Amygdala (tissue), 56 donors: ENCODE measurements at places on chromosomes 5 and 9.

GRCh38 chr5:93603078-93603792 is 20.2 kb downstream of the NR2F1 start:
- DNase-seq = no peak

DNA sequence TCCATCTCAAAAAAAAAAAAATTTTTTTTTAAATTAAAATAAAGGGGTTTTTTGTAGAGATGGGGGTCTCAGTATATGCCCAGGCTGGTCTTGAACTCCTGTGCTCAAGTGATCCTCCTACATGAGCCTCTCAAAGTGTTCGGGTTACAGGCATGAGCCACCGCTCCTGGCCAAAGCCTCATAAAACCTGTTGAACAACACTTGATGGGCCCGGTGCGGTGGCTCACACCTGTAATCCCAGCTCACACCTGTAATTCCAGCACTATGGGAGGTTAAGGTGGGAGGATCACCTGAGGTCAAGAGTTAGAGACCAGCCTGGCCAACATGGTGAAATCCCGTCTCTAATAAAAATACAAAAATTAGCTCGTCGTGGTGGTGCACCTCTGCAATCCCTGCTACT is 7.7 kb upstream of the NPM1 start:
- no peak for DNase-seq

- DNase-seq = no peak
Measured at GRCh38 chr9:6893350-6894131, 135.8 kb downstream of the KDM4C start.

- no peak for DNase-seq
Measured at GRCh38 chr9:69649566-69650250, 22.5 kb downstream of the APBA1 start.

DNA sequence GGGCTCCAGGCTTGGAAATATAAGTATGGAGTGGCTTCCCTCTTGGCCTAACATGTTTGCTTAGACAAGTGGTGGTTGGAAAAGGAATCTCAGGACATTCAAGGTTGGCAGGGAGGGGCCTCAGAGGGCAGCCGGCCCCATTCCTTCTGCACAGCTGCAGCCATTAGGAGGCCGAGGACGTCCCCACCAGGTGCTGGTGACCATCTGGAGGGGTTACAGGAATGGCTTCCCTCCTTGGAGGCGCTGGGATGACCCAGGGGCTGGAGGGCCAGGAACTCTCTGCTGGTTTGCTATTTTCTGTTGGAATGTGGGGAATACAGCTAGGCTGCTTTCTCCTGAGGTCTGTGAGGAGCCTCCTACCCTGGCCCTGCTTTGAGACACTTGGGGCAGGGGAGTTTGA is 18.5 kb downstream of the STC2 start:
- DNase-seq = no peak

DNA sequence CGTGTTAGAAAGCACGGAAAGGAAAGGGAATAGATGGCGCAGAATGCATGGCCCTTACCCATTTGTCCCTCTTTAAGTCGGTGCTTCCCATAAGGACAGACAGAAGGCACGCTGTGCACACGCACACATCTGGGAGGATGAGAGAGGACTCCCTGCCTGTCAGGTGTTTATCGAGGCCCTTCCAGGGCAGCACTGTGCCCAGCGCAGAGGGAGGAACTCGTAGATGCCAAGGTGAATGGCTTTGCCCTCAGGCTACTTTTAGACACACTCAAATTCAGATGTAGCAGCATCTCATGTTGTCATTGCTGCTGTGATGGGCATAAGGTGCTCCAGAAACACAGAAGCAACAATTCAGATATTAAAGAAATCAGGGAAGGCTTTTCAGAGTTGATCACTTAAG is 70.2 kb upstream of the CTSL start:
- DNase-seq = no peak

GRCh38 chr9:7984692-7985091 is 185.1 kb upstream of the DMAC1 start:
- DNase-seq = no peak
